ENCODE measurements at places on chromosomes 3 and 15. TPM values are rescaled to one million over a fixed set of nuclear protein-coding genes. Genes with fewer than 3 reads are reported as not detected.

- no peak for DNase-seq
Measured at GRCh38 chr3:195394024-195394423, 48.8 kb downstream of the ACAP2 start.

GRCh38 chr3:126128504-126129397, 44.8 kb upstream of the SLC41A3 start:
- DNase-seq, result no peak

- peak; percentile 12 for DNase-seq
Measured at GRCh38 chr3:127534564-127534963, 56.0 kb downstream of the TPRA1 start.

DNA sequence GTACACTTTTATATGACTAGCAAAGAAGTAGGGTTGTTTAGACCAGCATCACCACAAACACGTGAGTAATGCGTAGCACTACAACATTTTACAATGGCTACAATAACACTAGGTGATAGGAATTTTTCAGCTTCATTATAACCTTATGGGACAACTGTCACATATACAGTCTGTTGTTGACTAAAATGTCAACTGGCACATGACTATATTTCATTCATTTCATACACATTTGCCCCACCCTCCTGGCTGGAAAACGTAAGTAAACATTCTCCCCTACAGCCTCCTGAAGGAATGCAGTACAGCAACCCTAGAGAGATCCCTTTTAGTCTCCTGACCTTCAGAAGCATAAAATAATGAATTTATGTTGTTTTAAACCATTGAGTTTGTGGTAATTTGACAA, 16.2 kb downstream of the RIOX2 start:
- no peak for DNase-seq

Gene DOCK3
- 8.4 TPM for polyA plus RNA-seq

All from testis (tissue), 5 donors.